ENCODE measurements at places on chromosomes 12 and 14. TPM values are rescaled to one million over a fixed set of nuclear protein-coding genes. Genes with fewer than 3 reads are reported as not detected.

The RASSF9 gene
- 1.2 TPM for total RNA-seq

The SIRT4 gene
- 0.65 TPM for total RNA-seq

The SLC38A2 gene
- 144 TPM for total RNA-seq

The CAPZA3 gene
- not detected for total RNA-seq

The KRT4 gene
- 2.1 TPM for total RNA-seq

The IFNG-AS1 gene
- total RNA-seq, result not detected

The OR4E2 gene
- total RNA-seq, result not detected

The FSCB gene
- not detected for total RNA-seq

The CCDC197 gene
- total RNA-seq, result not detected

The KRT6A gene
- total RNA-seq, result 12.3 TPM

The KIAA0586 gene
- total RNA-seq, result 9.3 TPM

The CLEC2B gene
- 1.3 TPM for total RNA-seq

The RNASE3 gene
- not detected for total RNA-seq

The KRT85 gene
- not detected for total RNA-seq

The ITGA7 gene
- 0.90 TPM for total RNA-seq

The KLRD1 gene
- total RNA-seq, result not detected

The FAM181A gene
- total RNA-seq, result not detected

The TOMM20L gene
- not detected for total RNA-seq

The ISM2 gene
- 0.41 TPM for total RNA-seq

All from A549 treated with dexamethasone at 1 μM for 4 hours (cell line).